ENCODE measurements at places on chromosomes 6 and 20. TPM values are rescaled to one million over a fixed set of nuclear protein-coding genes. Genes with fewer than 3 reads are reported as not detected.

- DNase-seq, result no peak
Observed at GRCh38 chr6:88301888-88302768, 136.0 kb upstream of the CNR1 start.

DNA sequence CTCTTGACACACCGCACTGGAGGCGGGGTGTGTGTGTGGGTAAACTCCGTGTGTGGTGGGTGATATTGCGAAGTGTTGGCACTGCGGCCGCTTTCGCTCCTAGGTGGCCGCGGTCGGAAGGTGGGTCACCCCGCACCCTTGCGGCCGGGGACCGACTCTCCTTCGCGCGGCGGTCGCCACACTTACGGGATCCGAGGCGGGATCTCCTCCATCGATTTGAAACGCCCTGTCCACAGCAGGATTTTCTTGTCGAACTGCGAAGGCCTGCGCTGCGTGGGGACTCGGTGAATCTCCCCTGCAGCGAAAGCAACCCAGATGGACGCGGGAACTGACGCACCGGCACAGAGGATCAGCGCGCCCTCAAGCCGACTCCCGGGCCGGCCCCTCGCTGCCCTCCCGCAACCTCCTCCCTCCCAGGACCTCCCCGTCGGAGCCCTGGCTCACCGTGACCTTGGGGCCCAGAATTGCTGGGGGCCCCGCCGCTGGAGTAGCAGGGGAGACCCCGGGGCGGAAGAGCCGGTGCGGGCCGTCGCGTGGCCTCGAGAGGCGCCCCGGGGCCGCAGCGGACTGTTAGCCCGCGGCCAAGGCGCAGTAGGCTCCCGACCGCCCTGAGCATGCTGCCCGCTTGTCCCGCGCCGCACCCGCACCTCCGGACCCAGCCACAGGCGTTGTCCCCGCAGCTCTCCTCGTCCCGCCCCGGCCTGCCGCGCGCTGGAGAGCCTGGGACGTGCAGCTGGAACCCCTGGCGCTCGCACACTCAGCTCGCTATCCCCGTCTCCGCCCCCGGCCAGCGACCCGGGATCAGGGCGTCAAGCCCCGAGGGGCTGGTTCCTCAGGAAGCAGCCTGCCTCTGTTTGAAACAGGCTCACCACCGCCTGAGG is at the start of gene FAM162B:
TSS of gene FAM162B (minus strand) at position 759 of the 881 bp plus-strand sequence. CDS start at position 616, 143 bp downstream.
- DNase-seq, result peak; percentile 36

- no peak for DNase-seq
Observed at GRCh38 chr20:572727-573126, 29.1 kb upstream of the CSNK2A1 start.

DNA sequence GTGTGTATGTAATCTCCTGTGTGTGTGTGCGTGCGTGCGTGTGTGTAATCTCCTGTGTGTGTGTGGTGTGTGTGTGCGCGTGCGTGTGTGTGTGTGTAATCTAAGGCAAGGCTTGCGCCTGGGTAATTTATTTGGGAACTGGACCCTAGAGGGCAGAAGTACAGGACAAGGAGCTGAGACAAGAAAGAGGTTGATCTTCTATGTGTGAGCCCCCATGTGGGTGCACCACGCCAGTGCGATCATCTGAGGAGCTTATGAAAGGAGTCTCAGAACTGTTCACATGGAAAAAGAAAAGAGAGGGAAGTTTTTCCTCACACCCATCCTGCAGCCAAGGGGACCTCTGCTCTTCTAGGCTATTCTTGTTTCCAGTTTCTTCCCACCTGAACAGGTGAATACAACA is 220.1 kb upstream of the GGTLC1 start:
- no peak for DNase-seq

Gene PSORS1C2
- total RNA-seq, result not detected
